Activated CD4-positive, alpha-beta T cell treated with anti-CD3 and anti-CD28 coated beads, Interleukin-2, amount 50 U/mL, for 48 hours (primary cell): ENCODE measurements at places on chromosomes 2 and 18.

DNA sequence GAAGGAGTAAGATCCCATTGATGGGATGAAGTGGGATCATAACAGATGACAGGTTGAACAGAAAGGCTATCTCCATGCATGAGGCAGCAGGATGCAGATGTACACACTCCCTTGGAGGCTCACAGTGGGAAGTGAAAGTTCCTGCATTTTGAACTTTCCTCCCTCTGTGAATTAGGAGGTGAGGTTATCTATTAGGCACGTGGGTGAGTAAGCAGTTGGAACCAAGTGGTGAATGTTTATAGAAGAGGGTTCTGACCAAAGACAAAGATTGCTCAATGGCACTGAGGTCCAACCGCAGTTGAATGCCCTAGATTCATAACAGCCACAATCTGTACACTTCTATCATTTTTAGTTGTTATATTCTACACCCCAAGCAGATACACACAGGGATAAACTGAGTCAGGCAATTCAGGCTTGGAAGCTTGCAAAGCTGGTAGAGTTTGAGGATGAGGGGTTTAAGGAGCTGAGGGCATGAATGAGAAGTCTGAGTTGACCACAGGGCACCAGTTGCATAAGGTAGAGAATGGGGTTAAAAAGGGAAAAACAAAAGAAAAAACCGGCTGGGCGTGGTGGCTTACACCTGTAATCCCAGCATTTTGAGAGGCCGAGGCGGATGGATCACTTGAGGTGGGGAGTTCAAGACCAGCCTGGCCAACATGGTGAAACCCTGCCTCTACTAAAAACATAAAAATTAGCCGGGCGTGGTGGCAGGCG, 7.1 kb upstream of the KCMF1 start:
- DNase-seq = no peak

GRCh38 chr2:69169655-69170389, 156.8 kb downstream of the ANTXR1 start:
- peak; percentile 6 for DNase-seq

- peak; percentile 78 for DNase-seq
These were observed 14.9 kb upstream of the MSH6 start for GRCh38 chr2:47767880-47768609.

DNA sequence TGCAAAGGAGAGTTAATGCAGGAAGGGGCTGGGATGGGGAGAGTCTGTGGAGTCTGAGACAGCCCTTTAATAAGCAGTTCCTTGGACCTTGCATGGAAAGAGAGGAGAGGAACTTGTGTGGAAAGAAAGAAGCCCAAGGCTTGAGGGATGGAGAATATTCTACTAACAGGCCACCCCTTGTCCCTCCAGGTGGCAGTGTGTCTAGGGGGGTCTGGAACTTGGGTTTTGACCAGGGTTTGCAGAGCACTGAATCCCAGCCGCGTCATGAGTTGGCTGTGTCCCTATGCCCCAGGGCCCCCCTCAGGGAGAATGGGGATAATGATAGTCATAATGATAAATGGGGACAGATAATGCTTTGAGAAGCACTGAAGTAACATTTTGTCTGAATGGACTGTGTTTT, 15.0 kb downstream of the TCF7L1 start:
- DNase-seq = no peak

DNA sequence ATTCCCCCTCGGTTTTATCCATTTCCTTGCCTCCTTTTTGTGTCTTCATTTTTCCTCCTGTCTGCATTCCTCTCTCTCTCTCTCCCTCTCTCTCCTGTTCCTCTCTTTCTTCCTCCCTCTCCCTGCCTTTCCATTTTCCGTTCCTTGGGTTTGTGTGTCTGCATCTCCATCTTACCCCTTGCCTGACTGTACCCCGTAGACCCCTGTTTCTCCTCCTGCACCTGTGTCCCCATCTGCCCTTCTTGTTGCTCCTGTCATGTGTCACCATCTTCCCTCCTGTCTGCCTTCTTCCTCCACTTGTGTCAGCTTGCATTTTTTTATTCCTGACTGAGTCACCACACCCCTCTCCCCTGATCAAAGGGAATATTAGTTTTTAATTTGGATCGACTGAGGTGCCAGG, 1.8 kb downstream of the CDK5R2 start:
- no peak for DNase-seq

DNA sequence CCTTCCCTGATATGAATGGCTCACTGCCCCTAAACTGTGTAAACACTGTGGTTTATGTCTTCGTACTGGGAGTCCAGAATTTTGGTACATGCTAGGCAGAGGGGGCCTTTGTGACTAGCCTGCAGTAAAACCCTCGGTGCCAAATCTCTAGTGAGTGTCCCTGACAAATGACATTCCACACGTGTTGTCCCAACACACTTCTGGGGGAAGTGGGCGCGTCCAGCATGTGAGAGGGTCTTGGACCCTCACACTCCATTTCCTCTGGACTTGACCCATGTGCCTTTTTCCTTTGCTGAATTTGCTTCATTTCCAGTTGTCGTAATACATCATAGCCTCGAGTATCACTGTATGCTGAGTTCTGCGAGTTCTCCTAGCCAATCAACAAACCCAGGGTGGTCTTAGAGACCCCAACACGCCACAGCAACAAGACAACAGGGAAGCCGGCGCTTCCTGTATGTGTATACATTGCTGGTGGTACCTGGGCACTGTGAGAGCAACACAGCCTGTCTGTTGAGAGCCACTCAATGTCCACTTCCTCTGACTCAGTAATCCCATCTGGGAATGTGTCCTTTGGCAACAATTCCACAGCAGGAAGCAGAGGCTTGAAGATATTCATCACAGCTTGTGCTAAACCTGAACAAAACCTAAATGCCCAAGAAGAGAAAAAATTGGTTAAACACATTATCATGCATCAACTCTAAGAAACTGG, 26.9 kb upstream of the SLC66A3 start:
- DNase-seq = no peak

GRCh38 chr2:220847589-220847988, 724.5 kb downstream of the EPHA4 start:
- no peak for DNase-seq

- no peak for DNase-seq
These were observed 71.5 kb downstream of the EMX1 start for GRCh38 chr2:72988726-72989273.
